ENCODE measurements at places on chromosomes 6 and 20.

DNA sequence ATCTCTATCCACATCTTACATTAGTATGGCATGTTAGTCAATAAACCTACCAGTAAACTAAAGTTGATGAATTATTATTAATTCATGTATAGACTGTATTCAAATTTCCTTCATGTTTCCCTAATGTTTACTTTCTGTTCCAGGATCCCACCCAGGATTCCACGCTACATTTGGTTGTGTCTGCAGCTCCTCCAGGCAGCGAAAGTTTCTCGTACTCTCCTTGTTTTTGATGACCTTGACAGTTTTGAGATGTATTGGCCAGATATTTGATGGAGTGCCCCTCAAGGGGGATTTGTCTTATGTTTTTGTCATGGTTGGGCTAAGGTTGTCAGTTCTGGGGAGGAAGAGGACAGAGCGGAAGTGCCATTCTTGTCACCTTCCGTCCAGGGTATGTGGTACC lies 445.2 kb upstream of the CDH4 start:
- no peak for DNase-seq

DNA sequence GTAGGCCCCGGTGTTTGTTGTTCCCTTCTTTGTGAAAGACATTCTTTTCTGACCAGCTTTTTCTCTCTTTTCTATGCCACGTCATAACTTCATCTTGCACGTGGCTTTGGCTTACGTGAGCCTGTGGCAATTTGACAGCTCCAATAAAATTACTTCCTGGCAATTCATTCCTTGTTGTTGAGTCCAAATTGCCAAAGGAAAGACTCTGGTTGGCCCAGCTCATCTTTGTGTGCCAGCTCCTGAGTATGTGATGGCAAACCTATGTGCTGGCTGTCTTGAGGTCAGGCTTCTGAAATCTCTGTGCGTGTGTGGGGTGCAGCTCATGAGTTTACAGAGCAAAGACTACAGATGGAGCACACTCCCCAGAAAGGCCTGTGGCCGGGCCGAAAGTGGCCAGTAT lies 272.5 kb upstream of the SGK1 start:
- DNase-seq, result peak; percentile 77

- DNase-seq, result peak; percentile 1
Observed at GRCh38 chr6:67933278-67933677, 701.8 kb upstream of the ADGRB3 start.

DNA sequence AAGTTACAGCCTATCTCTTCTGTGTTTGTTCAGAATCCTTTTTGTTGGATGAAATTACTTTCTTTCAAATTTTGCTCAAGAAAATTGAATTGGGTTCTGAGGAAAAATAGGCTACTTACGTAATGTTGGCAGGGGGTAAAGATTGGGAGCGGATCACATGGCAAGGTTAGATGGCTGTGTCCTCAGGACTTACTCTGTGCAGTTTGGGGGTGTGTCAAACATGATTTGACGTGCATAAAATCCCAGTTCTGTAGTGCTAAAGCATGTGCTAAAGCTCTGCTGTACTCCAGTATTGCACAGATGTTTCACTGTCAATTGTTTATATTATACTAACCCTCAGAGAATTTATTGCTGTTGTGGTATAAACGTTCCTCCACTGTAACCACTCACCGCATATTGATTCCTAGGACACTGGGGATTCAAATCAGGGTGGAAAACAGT lies 2.6 kb downstream of the NT5E start:
- peak; percentile 93 for DNase-seq
